ENCODE measurements at places on chromosomes 6 and 20. TPM values are rescaled to one million over a fixed set of nuclear protein-coding genes. Genes with fewer than 3 reads are reported as not detected.

GRCh38 chr6:126312013-126312665, 27.8 kb upstream of the CENPW start:
- DNase-seq = no peak
- no peaks in the 10 kb centered on the region for H3K36me3 ChIP-seq
- peaks cover 2% of the 10 kb centered on the region for H3K27me3 ChIP-seq
- no peak overlapping the region for H3K27ac ChIP-seq
- no peaks in the 10 kb centered on the region for H3K4me1 ChIP-seq
- H3K4me3 ChIP-seq = no peak overlapping the region

- H3K36me3 ChIP-seq = no peaks in the 10 kb centered on the region
- H3K4me3 ChIP-seq = no peak overlapping the region
- no peaks in the 10 kb centered on the region for H3K4me1 ChIP-seq
Observed at GRCh38 chr20:55488593-55488992, 516.7 kb downstream of the CBLN4 start.

Gene ANGPT4
- total RNA-seq = not detected

DNA sequence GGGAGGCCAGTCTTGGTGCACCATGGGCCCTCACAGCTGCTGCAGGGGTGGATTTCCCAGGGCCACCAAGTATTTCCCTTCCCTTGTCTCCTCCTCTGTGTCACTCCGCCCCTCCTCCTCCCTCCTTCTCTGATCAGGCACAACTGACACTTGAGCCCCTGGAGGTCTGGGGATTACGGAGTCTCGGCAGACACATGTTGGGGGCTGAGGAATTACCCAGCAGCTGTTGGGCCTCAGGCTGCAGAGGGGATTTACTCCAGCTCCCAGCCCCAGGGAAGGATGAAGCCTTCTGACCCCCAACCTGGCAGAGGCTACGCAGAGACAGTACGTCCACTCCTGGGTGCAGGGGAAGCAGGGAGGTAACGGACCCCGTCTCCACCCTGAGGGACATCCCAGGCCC, 420.5 kb upstream of the SULF2 start:
- DNase-seq = no peak
- H3K4me3 ChIP-seq = no peak overlapping the region
- H3K27ac ChIP-seq = no peak overlapping the region
- H3K36me3 ChIP-seq = no peaks in the 10 kb centered on the region
- no peaks in the 10 kb centered on the region for H3K27me3 ChIP-seq

GRCh38 chr6:74410630-74411029, 714.6 kb downstream of the CD109 start:
- H3K36me3 ChIP-seq = no peaks in the 10 kb centered on the region
- H3K27ac ChIP-seq = no peak overlapping the region
- H3K27me3 ChIP-seq = no peaks in the 10 kb centered on the region
- DNase-seq = no peak
- H3K4me1 ChIP-seq = no peaks in the 10 kb centered on the region
- no peak overlapping the region for H3K4me3 ChIP-seq

- peaks cover 25% of the 10 kb centered on the region for H3K27me3 ChIP-seq
- H3K36me3 ChIP-seq = no peaks in the 10 kb centered on the region
- H3K4me3 ChIP-seq = peak within 1 kb of the TSS; percentile 62
- H3K4me1 ChIP-seq = peaks cover 3% of the 10 kb centered on the region
- no peak within 1 kb of the TSS for H3K27ac ChIP-seq
Observed at GRCh38 chr20:62367136-62367632, at the start of gene LAMA5. TSS of gene LAMA5 (minus strand) at chr20:62367312. CDS start at chr20:62367245, 67 bp downstream.

Gene CHMP4B
- 95.6 TPM for total RNA-seq

Gene PI3
- total RNA-seq = not detected

DNA sequence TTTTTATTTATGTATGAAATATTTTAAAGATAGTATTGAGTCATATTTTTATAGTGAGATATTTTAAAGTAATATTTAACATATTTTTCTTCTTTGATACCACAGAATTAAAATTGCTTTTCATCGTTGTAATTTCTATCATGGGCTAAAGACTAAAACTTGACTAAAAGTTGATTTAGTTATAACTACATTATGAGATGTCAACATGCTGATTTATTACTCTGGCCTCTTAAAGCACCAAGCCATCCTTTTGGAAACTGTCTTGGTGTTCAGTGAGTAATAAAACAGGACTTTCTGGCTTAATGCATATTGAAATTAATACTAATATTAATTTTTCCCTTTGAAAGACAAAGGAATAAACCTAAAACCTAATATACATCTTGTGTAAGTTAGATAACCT, 95.2 kb upstream of the ADGRF4 start:
- peaks cover 9% of the 10 kb centered on the region for H3K4me1 ChIP-seq
- H3K27me3 ChIP-seq = no peaks in the 10 kb centered on the region
- DNase-seq = no peak
- no peak overlapping the region for H3K4me3 ChIP-seq

- no peaks in the 10 kb centered on the region for H3K27me3 ChIP-seq
- H3K27ac ChIP-seq = peak overlapping the region; percentile 89
- no peaks in the 10 kb centered on the region for H3K36me3 ChIP-seq
- peaks cover 71% of the 10 kb centered on the region for H3K4me1 ChIP-seq
- peak; percentile 98 for DNase-seq
Observed at GRCh38 chr6:159106627-159107241, 61.9 kb upstream of the TAGAP start.

GRCh38 chr6:19836799-19837510, at the start of gene ID4:
TSS of gene ID4 (plus strand) at chr6:19837370. CDS start at chr6:19837755, 385 bp downstream.
- no peak for DNase-seq
- H3K36me3 ChIP-seq = peaks cover 2% of the 10 kb centered on the region
- no peaks in the 10 kb centered on the region for H3K4me1 ChIP-seq
- H3K4me3 ChIP-seq = no peak within 1 kb of the TSS
